ENCODE measurements at places on chromosomes 11 and 22.
A peak's percentile ranks its signal among the peaks of the same experiment; 100 is the strongest.

DNA sequence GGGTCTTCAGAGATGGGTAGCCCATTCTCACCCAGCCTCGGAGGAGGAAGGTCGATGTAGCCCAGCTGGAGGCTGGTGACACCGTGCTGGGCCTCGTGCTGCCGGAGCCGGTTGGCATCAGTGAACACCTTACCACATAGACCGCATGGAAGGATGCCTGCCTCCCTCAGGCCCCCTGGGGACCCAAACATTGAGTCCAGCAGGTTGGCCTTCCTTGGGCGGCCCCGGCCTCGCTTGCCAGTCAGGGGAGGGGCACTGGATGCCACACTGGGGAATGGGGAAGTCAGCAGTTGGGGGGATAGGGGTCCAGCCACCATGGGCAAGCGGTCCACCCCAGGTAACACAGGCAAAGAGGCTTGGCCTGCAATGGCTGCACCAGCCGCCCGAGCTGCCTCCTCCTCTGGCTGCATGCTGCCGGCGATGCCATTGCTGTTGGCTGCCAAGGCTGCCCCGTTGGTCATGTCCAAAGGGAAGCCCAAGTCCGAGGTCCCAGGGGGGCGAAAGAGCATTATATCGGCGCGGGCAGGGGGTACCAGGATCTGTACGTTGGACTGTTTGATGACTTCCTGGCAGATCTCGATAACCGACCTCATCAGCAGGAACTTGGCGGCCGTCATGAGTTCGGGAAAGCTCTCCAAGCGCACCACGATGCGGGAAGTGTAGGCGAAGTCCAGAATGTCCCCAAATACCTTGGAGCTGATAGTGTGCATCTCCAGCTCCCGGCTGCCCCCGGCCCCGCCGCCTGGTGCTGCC is 1.4 kb downstream of the PATZ1 start:
- DNase-seq, result peak; percentile 6

- no peak for DNase-seq
These were observed 11.0 kb downstream of the JAML start for GRCh38 chr11:118213781-118214180.

DNA sequence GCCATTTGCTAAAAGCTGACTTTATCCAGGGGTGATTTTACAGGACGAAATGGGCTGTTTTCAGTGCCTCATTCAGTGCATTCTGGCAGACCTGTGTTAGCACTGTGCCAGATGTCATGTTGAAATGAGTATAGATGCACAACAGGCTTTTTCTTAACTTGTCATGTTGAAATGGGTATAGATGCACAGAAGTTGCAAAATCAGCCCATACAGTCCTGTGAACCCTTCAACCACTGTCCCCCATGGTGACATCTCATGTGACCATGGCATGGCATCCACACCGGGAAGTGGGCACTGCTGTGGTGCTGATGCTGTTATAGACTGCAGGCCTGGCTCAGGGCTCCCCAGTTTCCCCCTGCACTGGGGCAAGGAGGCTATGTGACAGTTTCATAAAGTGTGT is 2.5 kb downstream of the TALDO1 start:
- DNase-seq, result no peak

- DNase-seq, result no peak
These were observed 13.1 kb downstream of the SCARF2 start for GRCh38 chr22:20424568-20424931.

DNA sequence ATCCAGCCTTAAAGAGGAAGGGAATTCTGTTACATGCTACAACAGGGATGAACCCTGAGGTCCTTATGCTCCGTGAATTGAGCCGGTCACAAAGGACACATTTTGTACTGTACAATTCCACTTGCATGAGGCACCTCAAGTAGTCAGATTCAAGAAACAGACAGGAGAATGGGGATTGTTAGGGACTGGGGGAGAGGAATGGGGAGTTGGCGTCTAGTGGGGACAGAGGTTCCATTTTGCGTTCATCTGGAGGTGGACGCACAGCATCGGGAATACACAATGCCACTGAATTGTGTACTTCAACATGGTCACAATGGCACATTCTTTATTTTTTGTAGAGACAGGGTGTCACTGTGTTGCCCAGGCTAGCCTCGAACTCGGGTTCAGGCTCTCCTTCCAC is 14.1 kb downstream of the TBX1 start:
- DNase-seq, result no peak

GRCh38 chr11:789943-790342 is at the start of gene CEND1:
Gene CEND1, minus strand, starts transcription at chr11:790090. Its CDS starts 1,514 bp downstream, at chr11:788576.
- no peak for DNase-seq

GRCh38 chr11:10506008-10506370 is 35.0 kb downstream of the RNF141 start:
- DNase-seq, result no peak

GRCh38 chr22:47009304-47010101 is 247.1 kb downstream of the TBC1D22A start:
- no peak for DNase-seq

DNA sequence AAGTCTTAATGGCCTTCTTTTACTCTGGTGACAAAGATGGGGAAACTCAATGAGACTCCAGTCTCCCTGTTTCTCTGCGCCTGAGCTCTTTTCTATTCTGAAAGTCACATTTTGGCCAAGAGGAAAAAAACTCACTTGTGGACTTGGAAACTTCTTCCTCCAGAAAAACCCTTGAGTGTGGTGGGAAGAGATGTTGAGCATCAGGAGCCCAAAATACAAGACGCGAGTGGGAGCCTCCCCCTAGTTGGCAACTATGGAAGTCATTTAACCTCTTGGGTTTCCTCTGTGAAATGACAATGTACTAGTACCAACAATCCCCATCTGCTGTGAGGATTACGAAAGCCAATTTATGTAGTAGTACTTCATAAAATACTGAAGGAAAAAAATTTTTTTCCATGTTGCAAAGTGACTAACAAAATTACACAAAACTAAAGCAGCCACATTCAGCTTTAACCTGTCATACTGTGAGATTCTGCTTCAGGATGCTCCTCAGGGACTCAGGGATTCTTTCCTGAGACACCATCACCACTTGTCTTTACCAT is 524 bp upstream of the SLC25A17 start:
- no peak for DNase-seq

GRCh38 chr11:63811522-63811921 is 1.7 kb upstream of the SPINDOC start:
- DNase-seq, result no peak

GRCh38 chr22:36081023-36081431 is 52.4 kb upstream of the RBFOX2 start:
- no peak for DNase-seq

GRCh38 chr11:46858920-46859546 is 13.0 kb upstream of the CKAP5 start:
- no peak for DNase-seq

- no peak for DNase-seq
These were observed 25.7 kb upstream of the BLID start for GRCh38 chr11:122141725-122142124.

DNA sequence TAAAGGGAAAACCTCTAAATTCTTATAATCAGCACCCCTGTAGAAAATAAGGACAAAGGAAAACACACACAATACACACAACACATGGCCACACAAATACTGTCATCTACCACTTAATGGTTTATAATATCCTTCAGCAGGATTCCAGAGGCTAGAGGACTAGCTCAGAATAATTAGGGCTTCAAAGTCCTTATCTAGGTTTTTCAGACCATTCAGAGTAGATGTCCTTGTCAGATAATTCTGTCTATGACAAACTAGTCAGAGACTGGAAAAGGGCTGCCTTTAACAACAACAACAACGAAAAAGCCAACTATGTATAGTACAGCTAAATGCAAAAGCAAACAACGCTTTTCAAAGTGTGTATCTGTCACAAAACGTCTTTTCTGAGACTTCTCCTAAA is 456.5 kb upstream of the CNTN5 start:
- DNase-seq, result no peak

DNA sequence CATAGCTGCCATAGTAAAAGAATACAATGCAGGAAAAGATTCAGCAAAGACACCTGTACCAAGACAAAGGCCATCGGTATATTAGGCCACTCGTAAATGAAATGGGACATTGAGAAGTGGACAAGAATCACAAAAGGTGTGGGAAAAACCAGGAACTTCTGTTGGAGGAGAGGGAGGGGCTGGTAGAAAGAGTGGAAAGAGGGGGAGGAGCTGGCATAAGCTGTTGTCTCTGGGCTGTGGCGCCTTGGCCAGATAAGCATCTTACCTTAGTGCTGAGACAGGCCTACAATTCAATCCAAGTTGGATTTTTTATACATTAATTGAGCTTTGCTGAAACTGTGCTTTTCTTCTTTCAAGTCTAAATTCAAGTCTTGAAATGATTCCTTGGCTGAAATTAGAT is 37.1 kb downstream of the ZNF202 start:
- no peak for DNase-seq

GRCh38 chr11:62129590-62130282 is 5.9 kb downstream of the INCENP start:
- DNase-seq, result no peak

DNA sequence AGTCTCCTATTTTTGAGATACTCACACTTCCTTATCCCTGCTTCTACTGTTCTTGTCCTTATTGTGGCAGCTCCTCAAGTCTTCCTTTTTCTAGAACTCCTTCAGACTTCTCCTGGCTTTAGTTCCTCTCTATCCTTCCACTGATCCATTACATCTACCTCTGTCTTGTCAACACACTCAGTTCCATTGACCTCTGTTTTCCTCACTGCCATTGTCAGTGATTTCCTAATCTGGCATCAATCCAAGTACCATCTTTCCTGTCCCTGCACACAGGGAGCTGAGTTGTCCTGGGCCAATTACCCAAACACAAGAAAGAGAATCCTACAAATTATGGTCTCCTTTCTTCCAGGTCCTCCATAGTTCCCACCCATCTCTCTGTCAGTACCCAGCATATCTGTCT is 27.9 kb upstream of the RIC3 start:
- DNase-seq, result no peak

DNA sequence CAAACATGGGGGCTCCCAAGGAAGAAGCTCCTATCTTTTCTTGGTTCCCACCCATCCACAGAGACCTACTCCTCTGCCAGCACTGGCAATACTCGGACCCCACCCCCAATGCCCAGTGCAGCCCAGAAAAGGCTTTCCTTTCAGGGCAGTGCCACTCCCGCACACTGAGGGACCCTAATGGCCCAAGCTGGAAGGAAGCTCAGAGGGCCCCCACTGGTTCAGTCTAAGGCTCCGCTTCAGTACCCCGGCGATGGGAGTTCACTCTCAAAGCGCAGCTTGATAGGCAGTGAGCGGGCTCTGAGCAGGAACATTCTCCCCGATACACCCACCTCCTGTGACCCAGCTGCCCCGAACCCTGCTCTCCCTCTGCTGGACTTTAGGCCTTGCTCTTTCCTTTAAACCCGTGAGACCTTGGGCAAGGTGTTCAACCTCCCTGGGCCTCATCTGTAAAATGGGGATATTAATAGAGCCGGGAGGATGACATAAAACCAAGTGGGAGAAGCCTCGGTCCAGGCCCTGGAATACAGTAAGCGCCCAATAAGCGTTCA is 48.4 kb downstream of the CHRDL2 start:
- DNase-seq, result no peak

DNA sequence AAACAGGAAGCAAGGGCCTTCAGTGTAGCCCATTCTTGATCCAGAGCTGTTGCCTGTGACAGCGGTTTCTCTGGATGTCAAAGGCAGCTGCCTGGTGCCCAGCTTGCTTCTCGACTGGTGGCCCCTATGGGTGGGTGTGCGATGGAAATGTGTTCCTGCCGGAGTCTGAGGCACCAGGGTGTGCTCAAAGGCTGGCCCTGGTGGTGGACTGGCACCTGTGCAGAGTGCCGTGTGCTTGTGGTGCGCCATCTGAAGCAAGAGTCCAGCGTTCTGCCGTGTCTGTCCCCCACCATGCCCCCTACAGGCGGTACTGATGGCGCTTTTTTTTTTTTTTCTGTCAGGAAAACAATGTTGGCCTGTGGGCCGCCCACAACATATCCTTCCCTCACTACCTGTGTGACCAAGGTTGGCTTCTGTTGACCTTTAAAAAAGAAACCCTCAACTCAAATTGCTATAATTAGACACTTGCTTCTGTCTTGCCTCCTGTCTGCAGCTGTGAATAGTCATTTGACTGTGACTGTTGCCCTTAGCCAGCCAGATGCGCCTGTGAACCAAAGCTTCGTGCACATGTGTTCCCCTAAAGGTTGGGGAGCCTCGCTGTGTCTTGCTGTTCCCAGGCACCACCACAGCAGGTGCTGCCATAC is 4.7 kb upstream of the RANBP1 start:
- no peak for DNase-seq

GRCh38 chr11:115885535-115886421 is 381.6 kb upstream of the CADM1 start:
- DNase-seq, result no peak

DNA sequence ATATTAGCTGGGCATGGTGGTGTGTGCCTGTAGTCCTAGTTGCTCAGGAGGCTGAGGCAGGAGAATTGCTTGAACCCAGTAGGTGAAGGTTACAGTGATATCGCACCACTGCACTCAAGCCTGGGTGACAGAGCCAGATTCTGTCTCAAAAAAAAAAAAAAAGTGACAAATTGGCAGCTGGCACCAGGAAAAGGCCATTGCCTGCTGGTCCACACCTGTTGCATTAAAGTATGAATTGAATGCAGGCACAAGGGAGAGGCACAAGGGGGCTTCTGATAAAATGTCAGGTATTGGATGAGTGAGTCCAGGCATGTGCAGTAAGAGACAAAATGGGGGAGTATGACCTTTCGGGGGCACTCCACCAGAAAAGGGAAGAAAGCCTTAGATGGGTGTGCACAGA is 28.2 kb downstream of the ZNF70 start:
- DNase-seq, result no peak

GRCh38 chr22:19571207-19571795 is 47.1 kb upstream of the CLDN5 start:
- no peak for DNase-seq

- DNase-seq, result no peak
These were observed 94.3 kb upstream of the BMAL1 start for GRCh38 chr11:13183094-13183825.

- DNase-seq, result no peak
These were observed 9.1 kb upstream of the OR10D3 start for GRCh38 chr11:124174001-124174583.

GRCh38 chr11:108253176-108253575 is 30.3 kb downstream of the ATM start:
- DNase-seq, result no peak

GRCh38 chr11:117823946-117824420 is 561 bp downstream of the FXYD2 start:
- no peak for DNase-seq

DNA sequence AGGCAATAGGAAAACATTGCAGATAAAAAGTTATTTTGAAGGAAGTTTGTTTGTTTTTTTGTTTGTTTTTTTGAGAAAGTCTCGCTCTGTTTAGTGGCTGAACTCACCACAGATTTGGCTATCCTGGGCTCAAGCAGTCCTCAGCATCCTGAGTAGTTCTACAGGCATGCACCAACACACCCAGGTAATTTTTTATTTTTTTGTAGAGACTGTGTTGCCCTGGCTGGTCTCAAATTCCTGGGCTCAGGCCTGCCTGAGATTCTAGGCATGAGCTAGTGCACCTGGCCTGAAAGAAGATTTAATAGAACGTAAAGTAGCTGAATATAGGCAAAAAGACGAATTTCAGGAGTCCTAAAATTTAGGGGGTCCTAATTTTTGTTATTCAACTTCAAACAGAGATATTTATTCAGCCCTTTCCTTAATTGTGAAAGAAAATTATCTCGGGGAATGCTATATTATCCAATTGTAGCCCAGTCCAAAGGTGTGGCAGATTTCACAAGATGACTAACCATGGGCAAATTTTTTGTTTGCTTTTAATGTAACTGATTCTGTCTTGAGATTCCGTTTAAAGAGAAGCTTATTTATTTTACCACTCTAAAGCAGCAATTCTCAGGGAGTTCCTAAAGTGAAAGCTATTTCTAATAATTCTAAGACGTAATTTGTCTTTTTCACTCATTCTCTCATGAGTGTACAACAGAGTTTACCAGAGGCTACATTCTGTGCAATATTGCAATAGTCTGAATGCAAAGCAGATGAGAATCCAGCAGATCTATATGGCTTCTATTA is 940 bp downstream of the IL18 start:
- DNase-seq, result no peak

Measured in T-helper 2 cell (primary cell).